ENCODE measurements at places on chromosomes 3 and 15. TPM values are rescaled to one million over a fixed set of nuclear protein-coding genes. Genes with fewer than 3 reads are reported as not detected.

DNA sequence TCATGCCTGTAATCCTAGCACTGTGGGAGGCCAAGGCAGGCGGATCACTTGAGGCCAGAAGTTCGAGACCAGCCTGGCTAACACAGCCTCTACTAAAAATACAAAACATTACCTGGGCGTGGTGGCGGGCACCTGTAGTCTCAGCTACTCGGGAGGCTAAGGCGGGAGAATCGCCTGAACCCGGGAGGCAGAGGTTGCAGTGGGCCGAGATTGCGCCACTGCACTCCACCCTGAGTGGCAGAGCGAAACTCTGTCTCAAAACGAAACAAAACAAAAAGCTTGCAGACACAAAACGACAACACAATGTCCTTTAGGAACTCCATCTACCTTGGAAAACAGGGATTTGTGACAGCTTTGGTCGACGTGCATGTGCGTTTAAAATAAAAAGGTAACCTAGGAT is 716 bp upstream of the KLHL24 start:
- H3K36me3 ChIP-seq, result no peaks in the 10 kb centered on the region
- peak overlapping the region; percentile 97 for H3K4me3 ChIP-seq
- DNase-seq, result no peak
- H3K27me3 ChIP-seq, result no peaks in the 10 kb centered on the region

DNA sequence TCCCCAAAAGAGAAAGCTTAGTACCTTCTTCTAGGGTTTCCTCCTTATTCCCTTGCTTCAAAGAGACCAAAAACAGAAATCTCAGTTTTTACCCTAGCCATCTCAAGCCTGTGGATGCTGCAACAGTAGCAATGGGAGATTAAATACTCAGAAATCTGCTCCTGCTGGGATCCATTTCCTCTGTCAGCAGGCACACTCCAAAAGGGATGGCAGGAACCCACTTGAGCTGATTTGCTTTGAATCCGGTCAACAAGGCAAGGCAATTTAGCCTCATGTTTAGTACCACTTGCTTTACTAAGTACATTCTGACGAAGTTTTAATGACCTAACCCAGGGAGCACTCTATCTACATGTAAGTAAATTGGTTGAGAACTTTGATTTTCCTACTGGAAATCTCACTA is 590.0 kb upstream of the ADAMTS9 start:
- no peaks in the 10 kb centered on the region for H3K4me1 ChIP-seq
- DNase-seq, result no peak
- no peaks in the 10 kb centered on the region for H3K36me3 ChIP-seq
- H3K4me3 ChIP-seq, result no peak overlapping the region
- no peaks in the 10 kb centered on the region for H3K27me3 ChIP-seq

The HIGD2B gene
- total RNA-seq, result not detected

DNA sequence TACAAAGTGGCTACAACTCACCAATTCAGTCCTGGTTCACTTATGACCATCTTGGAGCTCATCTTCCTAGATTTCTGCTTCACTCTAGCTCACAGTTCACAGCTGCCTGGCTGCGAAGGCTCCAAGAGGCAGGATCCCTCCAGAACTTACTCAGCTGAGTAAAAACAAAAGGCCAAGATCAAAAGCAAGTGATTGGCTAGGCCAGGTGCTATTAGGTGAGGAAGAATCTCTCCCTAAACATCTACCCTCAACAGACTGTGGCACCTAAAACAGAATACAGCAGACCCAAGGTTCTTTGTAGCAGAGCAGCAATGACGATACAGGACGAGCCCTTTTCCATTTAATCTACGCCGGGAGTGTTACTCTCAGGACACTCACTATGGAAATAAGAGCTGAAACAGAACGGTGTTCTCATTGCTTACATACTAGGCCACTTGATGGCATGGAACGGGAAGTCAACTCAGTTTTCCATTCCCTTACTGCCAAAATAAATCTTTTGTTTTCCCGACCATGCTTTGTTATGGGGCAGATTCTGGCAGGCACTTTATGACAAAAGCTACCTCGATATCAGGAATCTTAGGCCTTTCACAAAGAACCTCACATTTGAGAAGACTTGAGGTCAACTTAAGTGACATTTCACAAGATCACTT is 901 bp downstream of the ICE2 start:
- no peaks in the 10 kb centered on the region for H3K27me3 ChIP-seq
- peak overlapping the region; percentile 89 for H3K27ac ChIP-seq
- H3K4me1 ChIP-seq, result peaks cover 13% of the 10 kb centered on the region
- H3K4me3 ChIP-seq, result peak overlapping the region; percentile 75
- no peaks in the 10 kb centered on the region for H3K36me3 ChIP-seq

The IL17RE gene
- 0.12 TPM for total RNA-seq

- no peaks in the 10 kb centered on the region for H3K4me1 ChIP-seq
- H3K4me3 ChIP-seq, result no peak overlapping the region
- no peak overlapping the region for H3K27ac ChIP-seq
- H3K27me3 ChIP-seq, result no peaks in the 10 kb centered on the region
- no peak for DNase-seq
- no peaks in the 10 kb centered on the region for H3K36me3 ChIP-seq
These were observed 142.0 kb downstream of the GABRB3 start for GRCh38 chr15:26630857-26631256.

The SEMA5B gene
- total RNA-seq, result 0.16 TPM

GRCh38 chr3:143671626-143672025 is 176.6 kb downstream of the SLC9A9 start:
- DNase-seq, result no peak
- H3K4me1 ChIP-seq, result no peaks in the 10 kb centered on the region
- no peaks in the 10 kb centered on the region for H3K36me3 ChIP-seq

DNA sequence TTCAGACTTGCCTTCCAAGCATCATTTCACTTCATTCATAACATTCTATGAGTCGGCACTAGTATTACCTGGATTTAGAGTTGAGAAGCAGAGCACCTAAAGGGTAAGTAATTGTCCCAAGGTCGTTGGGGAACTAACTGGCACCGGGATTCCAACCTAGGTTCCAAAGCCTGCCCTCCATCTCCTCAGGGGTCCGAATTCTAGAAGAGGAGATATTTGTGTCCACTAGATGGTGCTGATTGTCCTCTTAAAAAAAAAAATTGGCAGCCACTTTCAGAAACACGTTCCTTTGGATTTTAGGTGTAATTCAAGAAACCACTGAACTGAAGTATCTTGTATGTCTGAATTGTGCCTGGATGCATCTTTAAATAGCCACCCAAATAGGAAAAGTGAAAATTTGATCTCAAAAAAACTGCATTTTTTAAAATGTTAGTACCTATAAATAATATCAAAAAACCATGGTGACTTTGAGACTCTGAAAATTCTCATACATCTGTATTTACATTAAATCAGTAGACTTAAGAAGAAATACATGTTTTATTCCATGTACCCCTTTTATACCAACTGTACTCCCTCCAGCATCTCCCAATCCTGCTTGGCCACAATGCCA is 3.9 kb upstream of the FSIP1 start:
- H3K36me3 ChIP-seq, result no peaks in the 10 kb centered on the region
- no peaks in the 10 kb centered on the region for H3K27me3 ChIP-seq
- no peak overlapping the region for H3K4me3 ChIP-seq
- peaks cover 25% of the 10 kb centered on the region for H3K4me1 ChIP-seq
- no peak overlapping the region for H3K27ac ChIP-seq

DNA sequence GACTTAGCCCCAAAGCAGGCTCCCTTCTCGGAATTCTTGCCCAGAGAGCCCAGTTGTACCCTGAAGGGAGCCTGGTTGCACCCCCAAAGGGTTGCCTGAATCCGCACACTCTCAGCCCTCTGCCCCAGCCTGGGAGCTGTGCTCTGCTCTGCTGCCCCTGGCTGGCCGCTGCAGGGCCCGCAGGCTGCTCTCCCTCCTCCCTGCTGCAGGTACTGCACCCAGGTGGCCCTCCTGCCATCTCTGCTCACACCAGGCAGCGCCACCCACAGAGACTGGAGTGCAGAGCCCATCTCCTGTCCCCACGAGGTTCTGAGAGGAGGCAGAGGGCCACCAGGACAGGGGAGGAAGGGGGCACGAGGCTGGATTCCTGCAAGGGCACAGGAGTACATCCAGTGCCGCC is 134.2 kb upstream of the NSMCE3 start:
- no peak overlapping the region for H3K4me3 ChIP-seq
- no peaks in the 10 kb centered on the region for H3K36me3 ChIP-seq
- H3K27me3 ChIP-seq, result no peaks in the 10 kb centered on the region
- DNase-seq, result no peak
- no peak overlapping the region for H3K27ac ChIP-seq

DNA sequence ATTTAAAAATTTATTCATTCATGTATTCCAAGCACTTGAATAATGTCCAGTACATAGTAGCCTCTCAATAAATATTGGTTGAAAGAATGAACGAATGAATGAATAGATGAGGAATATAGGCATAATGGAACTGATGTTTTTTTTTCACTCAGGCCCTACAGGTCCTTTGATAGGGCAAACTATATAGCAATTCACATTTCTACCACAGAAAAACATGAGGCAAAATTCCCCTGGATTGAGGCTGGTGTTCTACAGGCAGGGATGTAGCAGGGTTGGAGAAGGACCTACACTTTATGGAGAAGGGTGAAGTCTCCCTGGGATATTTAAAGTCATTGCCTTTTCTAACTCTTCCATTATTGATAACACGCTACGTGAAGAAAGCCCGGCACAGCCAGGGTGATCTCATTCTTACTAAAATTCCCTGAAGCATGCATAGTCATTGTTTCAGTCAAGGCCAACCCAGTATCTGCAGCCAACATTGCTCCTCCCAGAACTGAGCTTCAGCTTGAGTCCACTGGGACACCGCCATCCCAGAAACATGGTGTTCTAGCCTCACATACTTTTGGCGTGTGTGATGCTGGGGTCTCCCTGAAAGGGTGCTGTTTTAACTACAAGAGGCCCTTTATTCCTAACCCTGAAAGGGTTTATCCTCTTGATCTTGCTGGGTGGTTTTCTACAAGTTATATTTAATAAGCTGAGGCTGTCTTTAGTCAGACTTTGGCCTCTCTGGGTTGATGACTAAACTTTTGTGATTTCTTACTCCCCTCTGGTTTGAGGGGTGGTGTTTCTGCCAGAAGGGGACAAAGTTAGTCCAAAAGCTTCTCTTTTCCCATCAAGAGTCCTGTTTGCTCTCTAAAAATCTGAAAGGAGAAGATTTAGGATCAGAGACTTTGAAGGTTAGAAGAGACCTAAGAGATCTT is 25.9 kb upstream of the FBN1 start:
- H3K27me3 ChIP-seq, result no peaks in the 10 kb centered on the region
- H3K4me3 ChIP-seq, result no peak overlapping the region
- H3K36me3 ChIP-seq, result no peaks in the 10 kb centered on the region
- no peak overlapping the region for H3K27ac ChIP-seq

Measured in SJCRH30 (cell line).